ENCODE measurements at places on chromosomes 5 and 9. TPM values are rescaled to one million over a fixed set of nuclear protein-coding genes. Genes with fewer than 3 reads are reported as not detected.

GRCh38 chr5:87076411-87076810, 191.3 kb upstream of the RASA1 start:
- DNase-seq = no peak

GRCh38 chr5:149948993-149949392, 4.4 kb upstream of the PDE6A start:
- DNase-seq = no peak

- DNase-seq = no peak
Observed at GRCh38 chr9:116147821-116148220, 5.8 kb upstream of the PAPPA start.

GRCh38 chr5:145180371-145180770, 654.8 kb downstream of the PRELID2 start:
- DNase-seq = no peak

Gene PCAT7
- total RNA-seq = 0.23 TPM

- DNase-seq = no peak
Observed at GRCh38 chr5:116524051-116524904, 50.3 kb downstream of the SEMA6A start.

Gene POLR3G
- total RNA-seq = 2.0 TPM

DNA sequence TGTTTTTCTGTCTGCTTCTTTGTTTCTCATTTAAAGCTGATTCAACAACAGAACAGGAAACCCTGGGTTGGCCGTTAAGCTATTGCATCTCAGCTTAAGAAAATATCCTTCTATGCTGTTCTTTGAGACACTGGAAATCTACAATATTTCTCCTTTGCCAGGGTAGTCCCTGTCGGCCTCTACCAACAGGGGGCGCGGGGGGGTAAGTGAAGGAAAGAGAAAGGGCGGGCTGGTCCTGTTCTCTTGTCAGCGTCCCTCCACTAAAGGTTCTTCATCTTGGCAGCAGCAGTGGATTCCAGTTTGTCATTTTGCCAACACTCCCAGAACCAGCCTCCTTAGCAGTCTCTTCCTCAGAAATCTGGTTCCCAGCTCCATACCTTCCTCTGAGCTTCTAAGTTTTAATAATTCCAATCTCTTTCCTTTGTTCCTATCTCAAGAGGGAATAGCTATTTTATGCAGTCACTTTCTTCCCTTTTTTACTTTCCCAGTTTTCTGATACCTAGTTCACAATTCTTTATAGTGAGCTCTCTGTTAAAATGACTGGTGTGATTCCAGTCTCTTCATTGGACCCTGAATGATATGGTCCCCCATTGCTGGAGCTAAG, 222.3 kb downstream of the GLIS3 start:
- peak; percentile 55 for DNase-seq

- DNase-seq = no peak
Observed at GRCh38 chr9:86893811-86894490, 53.4 kb downstream of the GAS1 start.

GRCh38 chr5:41821051-41821450, 49.2 kb downstream of the OXCT1 start:
- DNase-seq = no peak

DNA sequence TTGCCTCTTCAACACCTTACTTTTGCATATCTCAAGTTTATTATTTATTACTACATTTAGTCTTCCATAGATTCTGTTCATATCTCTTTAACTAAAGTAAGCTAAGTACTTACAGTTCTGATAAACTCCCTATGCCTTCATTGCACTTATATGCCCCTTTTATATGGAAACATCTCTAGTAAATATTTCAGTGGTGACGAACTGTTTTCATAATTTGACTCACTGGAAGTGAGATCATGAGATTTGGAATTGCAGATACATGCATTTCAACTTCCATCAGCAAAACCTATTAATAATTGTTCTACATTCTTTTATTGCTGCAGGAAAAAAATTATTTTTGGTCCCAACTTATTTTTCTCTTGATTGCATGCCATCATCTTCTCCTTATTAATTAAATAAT, 263.5 kb downstream of the CD180 start:
- DNase-seq = no peak

DNA sequence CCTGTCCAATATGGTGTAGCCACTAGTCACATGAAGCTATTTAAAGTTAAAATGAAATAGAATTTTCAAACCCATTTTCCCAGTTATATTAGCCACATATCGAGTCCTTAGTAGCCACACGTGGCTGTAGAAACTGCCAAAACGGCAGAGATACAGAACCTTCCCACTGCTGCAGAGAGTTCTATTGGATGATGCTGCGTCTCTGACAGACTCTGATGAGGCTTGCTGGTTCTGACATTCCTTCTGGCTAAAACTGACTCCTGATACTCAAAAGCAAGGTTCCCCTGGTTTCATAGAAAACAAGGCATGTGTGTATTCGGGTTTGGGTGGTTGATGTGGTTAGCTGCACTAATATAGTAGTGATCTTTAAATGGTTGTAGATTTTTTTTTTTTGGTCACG, 91.5 kb downstream of the TLE4 start:
- DNase-seq = no peak

Gene TMEM171
- total RNA-seq = 0.32 TPM

DNA sequence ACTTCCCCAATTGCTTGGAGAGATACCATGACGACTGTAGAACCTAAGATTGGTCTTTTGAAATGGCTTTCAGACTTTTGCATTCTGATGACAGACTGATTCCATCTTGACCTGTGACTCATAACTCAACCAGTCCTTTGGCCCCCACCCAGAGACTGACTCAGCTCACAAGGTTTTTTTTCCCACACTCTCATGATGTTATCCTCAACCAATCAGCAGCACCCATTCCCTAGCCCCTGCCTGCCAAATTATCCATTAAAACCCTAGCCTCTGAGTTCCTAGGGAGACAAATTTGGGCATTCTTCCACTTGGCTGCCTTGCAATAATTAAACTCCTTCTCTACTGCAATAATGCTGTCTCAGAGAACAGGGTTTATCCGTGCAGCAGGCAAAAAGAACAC, 1263.3 kb upstream of the CDH9 start:
- no peak for DNase-seq

- no peak for DNase-seq
Observed at GRCh38 chr9:136079211-136079915, 15.7 kb downstream of the NACC2 start.

Gene NR3C1
- 73.2 TPM for total RNA-seq

DNA sequence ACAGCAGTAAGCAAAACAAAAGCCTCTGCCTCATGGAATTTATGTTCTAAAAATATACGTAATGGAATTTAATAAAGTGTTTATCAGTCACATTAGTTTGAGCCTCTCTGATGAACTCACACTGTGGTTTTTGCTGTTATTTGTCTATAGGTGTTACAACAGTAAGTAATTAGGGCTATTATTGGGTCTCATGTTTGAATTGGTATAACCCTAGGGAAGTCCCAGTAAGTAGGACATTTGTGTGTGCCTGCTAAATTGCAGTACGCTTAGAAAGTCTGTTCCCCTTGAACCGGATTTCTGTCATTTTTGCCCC, 197.6 kb downstream of the NR3C1 start:
- no peak for DNase-seq

Gene PRRX2
- total RNA-seq = 1.7 TPM

DNA sequence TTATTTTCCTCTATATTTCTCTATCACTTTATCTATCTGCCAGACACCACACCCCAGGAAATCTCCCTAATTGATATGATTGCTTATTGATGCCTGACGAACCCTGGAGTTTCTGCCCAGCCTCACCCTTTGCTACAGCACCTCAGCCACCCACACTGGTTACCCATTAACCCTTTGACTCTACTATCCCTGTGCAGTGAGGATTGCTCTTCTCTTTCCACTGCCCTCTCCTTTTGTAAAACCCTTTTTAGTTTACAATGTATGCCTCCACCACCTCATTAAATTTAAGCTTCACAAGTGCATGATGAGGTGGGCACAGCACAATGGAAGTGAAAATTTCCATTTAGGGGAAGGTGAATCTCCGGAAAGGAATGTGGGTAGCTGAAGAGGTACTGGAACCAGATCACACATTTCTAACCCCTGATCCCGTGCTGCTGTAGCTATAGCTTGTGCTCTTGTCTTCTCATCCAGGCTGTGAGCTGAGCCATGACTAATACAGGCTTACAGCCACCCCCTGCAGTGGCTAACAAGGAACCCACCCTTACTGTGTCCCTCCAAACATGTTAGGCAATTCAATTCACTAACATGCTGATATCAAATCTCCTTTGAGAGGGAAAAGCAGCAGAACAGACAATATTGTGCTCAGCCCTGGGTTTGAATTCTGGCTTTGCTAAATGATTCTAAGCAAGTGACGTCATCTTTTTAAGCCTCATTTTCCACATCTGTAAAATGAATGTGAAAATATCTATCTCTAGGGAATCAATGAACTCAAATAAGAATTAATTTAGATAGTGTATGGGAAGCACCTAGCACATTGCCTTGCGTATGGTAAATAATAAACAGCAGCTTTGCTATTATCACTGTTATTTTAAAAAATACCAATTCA, 186.9 kb upstream of the TRIM32 start:
- DNase-seq = no peak

Gene NUP155
- total RNA-seq = 25.9 TPM

All from left lung (tissue), 14 donors.